ENCODE measurements at places on chromosomes 4 and X. TPM values are rescaled to one million over a fixed set of nuclear protein-coding genes. Genes with fewer than 3 reads are reported as not detected.

GRCh38 chr4:109729117-109729717 lies 653 bp downstream of the PLA2G12A start:
- no peak overlapping the region for H3K27ac ChIP-seq
- H3K36me3 ChIP-seq, result no peaks in the 10 kb centered on the region
- no peaks in the 10 kb centered on the region for H3K27me3 ChIP-seq
- H3K4me3 ChIP-seq, result peak overlapping the region; percentile 53
- peaks cover 9% of the 10 kb centered on the region for H3K4me1 ChIP-seq

- H3K4me1 ChIP-seq, result no peaks in the 10 kb centered on the region
- DNase-seq, result no peak
- H3K27ac ChIP-seq, result no peak overlapping the region
- no peaks in the 10 kb centered on the region for H3K27me3 ChIP-seq
- H3K36me3 ChIP-seq, result no peaks in the 10 kb centered on the region
- no peak overlapping the region for H3K4me3 ChIP-seq
These were observed 553.9 kb downstream of the INPP4B start for GRCh38 chr4:142292231-142292630.

The SPANXA2 gene
- not detected for total RNA-seq

GRCh38 chr4:186920992-186921391 lies 197.3 kb upstream of the FAT1 start:
- H3K36me3 ChIP-seq, result no peaks in the 10 kb centered on the region
- H3K4me1 ChIP-seq, result no peaks in the 10 kb centered on the region
- H3K4me3 ChIP-seq, result no peak overlapping the region
- H3K27me3 ChIP-seq, result no peaks in the 10 kb centered on the region
- no peak for DNase-seq

GRCh38 chrX:108159028-108159670 lies 67.6 kb downstream of the ATG4A start:
- no peak overlapping the region for H3K4me3 ChIP-seq
- no peaks in the 10 kb centered on the region for H3K4me1 ChIP-seq
- H3K36me3 ChIP-seq, result no peaks in the 10 kb centered on the region
